ENCODE measurements at places on chromosomes 6 and 20.

- no peak for DNase-seq
Measured at GRCh38 chr6:8608737-8609136, 173.4 kb upstream of the SLC35B3 start.

- no peak for DNase-seq
Measured at GRCh38 chr20:49420811-49421295, 61.6 kb downstream of the KCNB1 start.

DNA sequence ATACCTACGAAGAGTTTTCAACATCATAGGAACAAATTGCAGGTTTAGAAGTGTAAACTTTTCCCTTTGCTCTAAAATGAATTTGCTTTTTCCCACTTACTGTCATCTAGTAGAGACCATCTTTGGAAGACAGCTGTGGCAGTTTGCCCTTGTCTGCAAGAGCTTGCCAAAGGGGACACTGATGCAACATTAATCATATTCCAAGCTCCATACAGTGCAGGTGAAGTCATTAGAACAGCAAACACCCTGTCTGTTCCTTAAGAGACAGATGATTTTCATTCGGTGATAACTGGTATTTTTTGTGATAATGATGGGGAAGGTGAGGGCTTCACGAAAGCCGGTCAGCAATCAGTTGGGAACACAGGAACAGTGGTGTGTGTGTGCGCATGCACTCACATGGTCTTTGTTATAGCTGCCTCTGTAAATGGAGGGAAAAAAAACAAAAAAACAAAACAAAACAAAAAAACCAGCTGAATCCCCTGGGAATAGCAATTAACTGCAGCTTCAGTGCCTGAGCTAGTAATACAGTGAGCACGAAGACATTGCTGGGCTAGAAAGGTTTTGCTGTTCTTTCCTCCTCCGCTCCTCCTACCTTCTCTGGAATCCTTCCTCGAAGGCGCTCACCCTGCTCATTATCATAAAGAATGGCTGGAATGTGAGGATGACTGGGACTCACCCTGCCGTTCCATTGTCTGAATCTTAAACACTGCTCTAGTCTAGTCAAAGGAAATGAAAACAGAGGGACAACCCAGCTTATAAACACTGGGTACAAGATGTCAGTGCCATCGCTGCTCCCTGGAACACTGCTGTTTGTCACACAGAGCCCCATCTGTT lies 35.2 kb upstream of the KIF13A start:
- DNase-seq = no peak

GRCh38 chr20:42204109-42204660 lies 586.0 kb upstream of the CHD6 start:
- DNase-seq = no peak

- no peak for DNase-seq
Measured at GRCh38 chr6:128712898-128713297, 170.0 kb upstream of the LAMA2 start.

- no peak for DNase-seq
Measured at GRCh38 chr6:89944181-89944755, 50.0 kb downstream of the GJA10 start.

DNA sequence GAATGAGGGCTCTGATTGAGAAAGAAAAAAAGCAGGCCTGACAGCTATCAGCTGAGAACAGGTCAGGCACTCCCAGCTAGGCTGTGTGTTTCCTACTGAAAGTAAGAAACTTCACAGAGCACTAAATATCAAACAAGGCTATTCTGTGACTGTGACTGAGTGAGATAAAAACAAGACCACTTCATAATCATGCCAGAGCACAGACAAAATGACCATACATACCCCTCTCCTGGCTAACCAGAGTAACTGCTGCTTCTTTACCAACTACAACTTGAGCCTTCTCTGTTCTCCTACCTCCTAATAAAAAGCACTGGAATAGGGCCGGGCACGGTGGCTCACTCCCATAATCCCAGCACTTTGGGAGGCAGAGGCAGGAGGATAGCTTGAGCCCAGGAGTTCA lies 6.8 kb upstream of the BTN1A1 start:
- DNase-seq = no peak

- DNase-seq = no peak
Measured at GRCh38 chr6:127302728-127303660, 36.3 kb downstream of the RNF146 start.

GRCh38 chr6:147560670-147561069 lies 52.2 kb downstream of the SAMD5 start:
- no peak for DNase-seq

- DNase-seq = no peak
Measured at GRCh38 chr20:14142171-14142570, 146.9 kb downstream of the MACROD2 start.

- no peak for DNase-seq
Measured at GRCh38 chr6:153553627-153554026, 422.5 kb upstream of the RGS17 start.

- DNase-seq = no peak
Measured at GRCh38 chr6:148388521-148388920, 45.9 kb downstream of the SASH1 start.

DNA sequence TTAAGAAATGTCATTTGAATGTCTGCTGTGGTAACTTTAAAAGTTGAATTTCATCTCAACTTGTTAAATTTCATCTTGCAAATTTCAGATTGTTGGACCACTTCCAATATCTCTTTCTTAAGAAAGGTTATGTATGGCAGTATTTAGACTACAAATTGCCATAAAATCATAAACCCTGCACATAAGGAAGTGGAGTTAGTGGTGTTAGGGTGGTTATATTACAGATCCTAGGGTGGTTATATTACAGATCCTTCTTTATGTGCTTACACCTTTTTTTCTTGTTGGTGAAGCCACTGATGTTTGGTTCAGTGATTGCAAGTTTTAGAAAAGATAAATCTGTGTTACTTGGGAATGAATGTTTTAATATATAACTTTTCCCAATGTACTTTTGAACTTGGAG lies 9.0 kb downstream of the DSE start:
- no peak for DNase-seq

- DNase-seq = no peak
Measured at GRCh38 chr20:24693466-24694156, 224.2 kb downstream of the SYNDIG1 start.

DNA sequence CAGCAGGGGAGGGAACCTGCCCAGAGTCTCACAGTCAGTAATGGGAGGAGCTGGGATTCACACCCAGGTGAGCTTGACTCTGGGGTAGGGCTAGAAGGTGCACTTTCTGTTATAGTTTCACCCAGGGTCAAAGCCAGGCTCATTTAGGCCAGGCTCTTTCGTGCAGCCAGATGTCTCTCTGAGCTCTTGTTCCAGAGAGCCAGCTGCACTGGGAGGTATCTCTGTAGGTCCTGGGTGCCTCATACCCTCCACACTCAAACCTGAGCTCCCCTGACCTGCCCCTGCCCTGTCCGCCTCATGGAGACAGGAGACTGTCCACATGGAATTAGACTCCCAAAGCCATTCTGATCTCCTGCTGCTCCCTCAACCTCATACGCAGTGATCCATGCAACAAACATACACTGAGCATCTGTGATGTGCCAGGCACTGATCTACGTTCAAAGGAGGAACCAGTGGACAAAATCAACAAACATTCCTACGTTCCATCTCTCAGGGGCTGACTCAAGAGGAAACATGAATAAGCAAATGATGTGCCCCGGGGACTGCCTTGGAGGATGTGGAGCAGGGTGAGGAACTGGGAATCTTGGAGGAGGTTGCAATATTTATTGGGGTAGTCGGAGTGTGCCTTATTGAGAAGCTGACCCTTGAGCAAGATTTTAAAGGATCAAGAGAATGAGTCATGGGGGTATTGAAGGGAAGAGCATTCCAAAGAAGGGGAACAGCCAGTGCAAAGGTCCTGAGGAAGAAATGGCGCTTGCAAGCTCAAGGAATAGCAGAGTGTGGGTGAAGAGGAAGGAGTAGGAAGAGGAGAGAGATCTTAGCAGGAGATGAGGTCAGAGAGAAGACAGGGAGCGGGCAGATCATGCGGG lies 71.3 kb upstream of the TOX2 start:
- DNase-seq = no peak

DNA sequence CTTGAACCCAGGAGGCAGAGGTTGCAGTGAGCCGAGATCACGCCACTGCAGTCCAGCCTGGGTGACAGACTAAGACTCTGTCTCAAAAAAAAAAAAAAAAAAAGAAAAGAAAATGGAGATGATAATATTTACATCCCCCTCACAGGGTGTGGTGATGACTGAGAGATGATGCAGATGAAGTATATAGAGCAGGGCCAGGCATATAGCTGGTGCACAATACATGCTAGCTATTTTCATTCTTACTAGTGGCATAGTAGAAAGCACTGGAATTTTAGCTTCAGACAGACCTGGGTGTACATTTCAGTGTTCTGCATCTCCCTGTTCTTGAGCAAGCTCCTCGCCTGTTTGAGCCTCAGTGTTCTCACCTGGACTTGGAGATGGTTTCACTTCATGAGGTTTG lies 36.9 kb downstream of the CEBPB start:
- no peak for DNase-seq

DNA sequence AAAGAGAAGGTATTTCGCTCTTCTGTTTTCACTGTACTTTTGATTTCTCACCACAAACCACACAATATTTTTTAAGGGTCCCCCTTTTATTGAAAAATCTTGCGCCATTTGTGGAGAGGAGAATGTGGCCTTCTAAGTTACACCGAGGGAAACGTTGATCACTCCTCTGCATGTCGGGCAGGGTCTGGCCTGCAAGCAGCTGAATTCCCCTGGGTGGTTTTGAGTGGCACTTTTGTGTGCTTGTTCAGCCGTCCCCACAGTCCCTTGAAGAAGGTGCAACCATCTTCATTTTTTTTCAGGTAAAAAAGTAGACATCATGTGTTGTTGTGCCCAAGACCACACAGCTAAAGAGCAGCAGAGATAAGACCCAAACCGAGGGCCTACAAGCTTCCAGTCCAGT lies 6.1 kb downstream of the GPR31 start:
- DNase-seq = peak; percentile 26

DNA sequence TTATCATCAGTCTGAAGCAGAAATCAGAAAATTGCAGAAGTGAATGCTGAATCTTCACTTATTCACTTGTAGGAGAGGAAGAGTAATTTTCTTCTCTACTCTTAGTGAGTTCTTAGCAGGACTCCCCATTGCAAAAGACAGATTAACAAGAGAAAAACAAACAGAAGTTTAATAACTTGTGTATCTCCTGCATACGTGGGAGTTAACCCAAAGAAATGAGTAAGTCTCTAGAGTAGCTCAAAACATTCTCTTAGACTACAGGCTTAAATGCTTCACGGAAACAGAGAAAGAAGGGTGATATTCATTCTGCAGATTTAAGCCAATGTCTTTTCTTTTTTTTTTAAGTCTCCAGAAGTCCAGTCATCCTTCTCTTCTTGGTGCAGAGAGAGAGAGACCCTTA lies 97.9 kb upstream of the TMEM181 start:
- no peak for DNase-seq

GRCh38 chr20:36573798-36574365 lies 485 bp downstream of the TGIF2 start:
- no peak for DNase-seq

DNA sequence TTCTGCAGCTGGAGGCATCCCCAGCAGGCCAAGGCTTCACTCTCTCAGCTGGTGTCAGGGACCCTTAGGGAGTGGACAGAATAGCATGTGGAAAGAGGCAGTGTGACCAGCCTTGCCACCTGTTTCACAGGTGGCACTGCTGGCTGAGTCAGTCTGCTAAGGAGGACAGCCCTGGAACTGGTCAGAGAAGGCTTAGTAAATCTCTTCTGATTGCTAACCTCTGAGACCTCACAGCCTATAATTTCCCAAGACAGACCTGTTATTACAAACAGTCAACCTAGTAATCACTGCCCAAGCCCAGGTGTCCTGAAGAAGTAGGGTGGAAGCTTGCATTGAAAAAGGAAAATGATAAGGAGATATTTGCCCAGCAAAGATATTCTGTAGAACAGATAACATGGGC lies 26.4 kb upstream of the PAQR8 start:
- no peak for DNase-seq

GRCh38 chr6:51827580-51827979 lies 259.8 kb downstream of the PKHD1 start:
- DNase-seq = no peak

DNA sequence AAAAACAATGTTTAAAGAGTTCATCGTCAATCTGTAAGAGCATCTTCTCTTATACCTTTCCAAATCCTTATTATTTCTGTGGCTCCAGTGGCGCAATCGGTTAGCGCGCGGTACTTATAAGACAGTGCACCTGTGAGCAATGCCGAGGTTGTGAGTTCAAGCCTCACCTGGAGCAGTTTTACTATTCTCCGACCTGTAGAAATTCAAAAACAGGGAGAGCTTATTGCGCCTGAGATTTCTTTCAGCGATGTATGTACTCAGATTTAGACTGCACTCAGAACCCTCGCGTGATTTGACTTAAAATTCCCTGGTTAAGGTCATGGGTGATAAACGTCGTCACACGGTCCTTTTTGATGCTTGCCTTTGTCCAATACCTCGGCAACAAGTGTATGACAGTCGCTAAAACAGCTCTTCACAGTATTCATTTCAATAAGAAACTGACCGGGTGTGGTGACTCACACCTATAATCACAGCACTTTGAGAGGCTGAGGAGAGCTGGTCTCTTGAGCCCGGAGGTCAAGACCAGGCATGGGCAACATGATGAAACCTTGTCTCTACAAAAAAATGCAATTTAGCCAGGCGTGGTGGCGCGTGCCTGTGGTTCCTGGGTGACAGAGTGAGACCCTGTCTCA lies 11.9 kb downstream of the GPX5 start:
- no peak for DNase-seq

GRCh38 chr6:43310624-43311023 lies 2.0 kb upstream of the CRIP3 start:
- DNase-seq = no peak

DNA sequence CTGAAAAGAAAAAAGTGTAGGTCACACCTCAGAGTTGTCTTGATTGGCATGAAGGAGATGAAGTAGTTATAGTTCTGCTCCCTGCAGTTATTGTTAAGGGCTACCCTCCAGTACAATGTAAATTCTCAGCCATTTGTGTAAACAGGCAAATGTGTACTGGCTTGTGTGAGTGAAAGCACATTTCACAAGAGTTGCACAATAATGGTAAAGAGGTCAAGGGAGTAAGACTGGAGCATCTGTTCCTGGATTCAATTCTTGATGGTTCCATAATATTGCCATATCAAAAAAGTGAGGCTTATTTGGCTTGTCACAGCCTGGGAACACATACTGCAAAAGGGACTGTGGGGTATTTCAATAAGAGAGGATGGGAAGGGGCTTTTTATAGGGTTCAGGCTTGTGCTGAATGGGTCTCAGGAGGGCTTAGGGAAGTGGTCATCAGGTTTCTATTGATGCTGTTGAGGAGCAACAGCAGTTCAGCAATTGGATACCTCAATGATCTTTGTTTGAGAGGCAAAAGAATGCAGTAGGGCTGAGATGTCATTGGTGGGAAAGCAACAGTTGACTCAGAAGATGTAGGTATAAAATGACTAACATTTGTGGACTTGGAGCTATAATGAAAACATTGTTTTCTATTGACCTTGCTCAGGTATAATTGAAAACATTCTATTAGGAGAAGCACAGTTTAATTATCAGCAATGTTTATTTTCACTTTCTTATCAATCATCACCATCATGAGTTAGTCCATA lies 402.6 kb downstream of the BCKDHB start:
- DNase-seq = no peak

- DNase-seq = no peak
Measured at GRCh38 chr20:34689486-34689885, 12.6 kb upstream of the PIGU start.

- DNase-seq = no peak
Measured at GRCh38 chr6:159125951-159126352, 43.2 kb upstream of the FNDC1 start.

All from NCI-H187 (cell line).